ENCODE measurements at places on chromosomes 4 and X.

DNA sequence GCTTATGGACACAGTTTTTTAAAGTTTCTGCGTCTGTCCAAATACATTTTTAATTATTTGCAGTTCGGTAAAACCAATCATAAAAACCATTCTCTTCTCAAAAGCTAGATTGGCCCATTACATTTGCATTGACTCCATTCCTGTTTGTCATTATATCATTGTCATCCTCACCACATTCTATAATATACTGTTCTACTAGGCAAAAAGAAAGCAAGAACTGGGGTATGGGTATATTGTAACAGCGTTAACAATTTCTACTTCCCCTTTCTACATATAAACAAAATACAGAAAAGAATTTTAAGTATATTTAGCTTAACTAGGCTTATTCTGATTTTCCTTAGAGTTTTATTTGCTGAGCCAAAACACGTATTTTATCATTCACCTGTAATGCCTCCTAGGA, 91.8 kb downstream of the RAP1GDS1 start:
- DNase-seq, result peak; percentile 68

GRCh38 chr4:27836523-27836922, 975.9 kb downstream of the STIM2 start:
- DNase-seq, result no peak

DNA sequence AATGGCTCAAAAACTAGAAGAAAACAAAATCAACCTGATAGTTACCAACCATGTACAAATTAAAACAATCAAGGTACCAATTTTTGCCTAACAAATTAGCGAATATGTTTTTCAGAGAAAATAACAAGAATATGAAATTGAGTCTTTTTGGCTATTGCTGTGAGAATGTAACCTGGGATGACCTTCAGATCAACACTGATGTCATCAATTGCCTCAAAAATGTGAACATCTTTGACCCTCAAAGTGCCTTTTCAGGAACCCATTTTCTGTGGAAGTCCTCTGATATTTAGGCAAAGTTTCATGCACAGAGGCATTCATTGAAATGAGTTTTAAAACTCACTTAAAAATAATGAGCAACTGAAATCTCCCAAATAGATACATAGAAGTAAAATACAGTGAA, 6.1 kb downstream of the RELL1 start:
- no peak for DNase-seq

DNA sequence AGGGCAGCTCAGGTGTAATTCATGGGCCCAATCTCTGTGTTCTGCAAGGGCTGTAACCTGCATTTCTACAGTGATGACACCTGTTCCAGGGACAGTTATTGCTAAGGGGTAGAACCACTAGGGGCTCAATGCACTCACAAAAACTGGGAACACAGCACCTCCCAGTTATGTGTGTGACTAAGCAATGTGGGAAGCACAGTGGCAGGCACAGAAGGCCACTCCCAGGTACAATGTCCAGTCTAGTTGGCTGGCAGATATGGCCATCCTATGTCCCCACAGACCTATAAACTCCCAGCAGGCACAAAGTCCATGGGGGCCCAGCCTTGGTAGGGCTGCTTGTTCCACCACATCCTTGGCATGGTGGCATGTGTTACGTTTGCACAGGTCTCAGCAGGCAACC, 25.7 kb downstream of the CXCL13 start:
- no peak for DNase-seq

DNA sequence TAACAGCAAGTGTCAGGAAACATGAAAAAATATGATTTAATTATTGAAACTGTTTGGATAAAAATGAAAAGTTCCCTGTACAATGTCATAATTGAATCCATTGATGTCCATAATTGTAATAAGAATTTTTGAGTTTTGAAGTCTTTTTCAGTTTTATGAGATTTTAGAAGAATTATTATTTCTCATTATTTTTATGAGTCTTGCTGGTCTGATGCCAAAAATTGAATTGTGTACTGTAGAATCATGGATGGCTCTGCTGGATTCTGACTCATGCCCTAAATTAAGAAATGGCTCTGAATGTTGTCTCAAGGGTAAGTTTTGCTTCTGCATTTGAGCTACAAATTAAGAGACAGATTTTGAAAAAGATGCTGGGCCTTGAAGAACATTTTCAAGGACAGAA, 132.8 kb upstream of the MAP9 start:
- DNase-seq, result no peak

DNA sequence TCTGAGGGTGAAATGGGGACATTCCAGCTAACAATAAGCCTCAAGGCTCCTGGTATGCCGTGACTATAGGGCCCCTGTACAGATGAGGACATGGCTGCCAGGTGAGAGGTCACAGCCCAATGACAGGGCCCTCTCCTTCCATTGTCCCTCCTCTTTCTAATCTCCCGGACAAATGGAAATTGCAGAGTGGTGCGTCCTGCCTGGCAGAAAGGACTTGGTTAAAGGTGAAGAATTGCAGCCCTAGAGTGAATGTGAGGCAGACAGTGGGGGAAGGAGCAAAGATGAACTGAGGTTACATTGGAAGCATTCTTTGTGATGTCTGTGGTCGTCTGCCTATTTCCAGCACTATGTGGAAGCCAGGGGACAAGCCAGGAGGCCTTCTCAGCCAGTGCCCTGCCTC, 6.7 kb upstream of the UCP1 start:
- no peak for DNase-seq

DNA sequence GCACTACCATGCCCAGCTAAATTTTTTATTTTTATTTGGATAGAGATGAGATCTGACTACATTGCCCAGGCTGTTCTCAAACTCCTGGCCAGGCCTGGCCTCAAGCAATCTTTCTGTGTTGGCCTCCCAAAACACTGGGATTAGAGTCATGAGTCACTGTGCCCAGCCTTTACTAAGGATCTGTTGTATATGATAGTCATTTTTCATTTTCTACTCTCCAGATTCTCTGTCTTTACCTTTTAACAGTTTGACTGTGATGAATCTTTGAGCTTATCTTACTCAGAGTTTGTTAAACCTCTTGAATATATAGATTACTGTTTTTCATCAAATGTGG, 161.8 kb downstream of the FNIP2 start:
- no peak for DNase-seq

DNA sequence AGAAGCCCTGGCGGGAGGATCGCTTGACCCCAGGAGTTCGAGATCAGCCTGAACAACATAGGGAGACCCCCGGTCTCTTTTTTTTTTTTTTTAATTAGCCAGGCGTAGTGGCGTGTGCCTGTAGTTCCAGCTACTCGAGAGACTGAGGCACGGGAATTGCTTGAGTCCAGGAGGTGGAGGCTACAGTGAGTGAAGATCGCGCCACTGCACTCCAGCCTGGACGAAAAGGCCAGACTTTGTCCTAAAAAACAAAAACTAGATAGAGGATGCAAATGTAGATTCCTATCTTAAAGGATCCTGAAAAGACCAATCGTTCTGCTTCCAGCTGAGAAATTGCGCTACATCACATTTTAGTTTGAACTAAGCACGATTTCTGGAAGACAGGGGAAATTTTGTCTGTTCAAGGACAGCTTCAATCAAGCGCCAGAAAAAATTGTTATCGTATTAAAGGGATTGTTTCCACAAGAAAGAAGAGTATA, 627 bp upstream of the HSD17B11 start:
- peak; percentile 27 for DNase-seq

Data from Kasumi-1 (cell line).